ENCODE measurements at places on chromosomes 7 and 10.

- no peak for DNase-seq
Observed at GRCh38 chr7:39816462-39817060, 133.5 kb upstream of the CDK13 start.

DNA sequence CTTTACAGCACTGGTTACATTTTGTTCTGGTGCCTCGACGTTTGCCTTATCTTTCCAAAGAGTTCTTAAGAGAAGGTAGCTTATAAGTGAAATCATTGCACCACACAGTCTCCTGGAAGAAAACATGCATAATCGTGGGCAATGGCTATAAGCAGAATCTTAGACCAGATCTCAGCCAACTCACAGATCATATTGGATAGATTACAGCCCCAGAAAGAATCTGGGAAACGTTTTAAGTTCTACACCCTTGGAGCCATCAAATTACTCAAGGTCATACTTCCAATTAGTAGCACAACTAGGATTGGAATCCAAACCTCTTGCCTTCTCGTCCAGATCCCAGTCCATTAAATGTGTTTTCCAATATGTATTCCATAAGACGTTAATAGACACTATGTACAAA lies 8.8 kb upstream of the PDCD4 start:
- no peak for DNase-seq

- DNase-seq, result no peak
Observed at GRCh38 chr7:138880881-138881578, 83.0 kb upstream of the ATP6V0A4 start.

DNA sequence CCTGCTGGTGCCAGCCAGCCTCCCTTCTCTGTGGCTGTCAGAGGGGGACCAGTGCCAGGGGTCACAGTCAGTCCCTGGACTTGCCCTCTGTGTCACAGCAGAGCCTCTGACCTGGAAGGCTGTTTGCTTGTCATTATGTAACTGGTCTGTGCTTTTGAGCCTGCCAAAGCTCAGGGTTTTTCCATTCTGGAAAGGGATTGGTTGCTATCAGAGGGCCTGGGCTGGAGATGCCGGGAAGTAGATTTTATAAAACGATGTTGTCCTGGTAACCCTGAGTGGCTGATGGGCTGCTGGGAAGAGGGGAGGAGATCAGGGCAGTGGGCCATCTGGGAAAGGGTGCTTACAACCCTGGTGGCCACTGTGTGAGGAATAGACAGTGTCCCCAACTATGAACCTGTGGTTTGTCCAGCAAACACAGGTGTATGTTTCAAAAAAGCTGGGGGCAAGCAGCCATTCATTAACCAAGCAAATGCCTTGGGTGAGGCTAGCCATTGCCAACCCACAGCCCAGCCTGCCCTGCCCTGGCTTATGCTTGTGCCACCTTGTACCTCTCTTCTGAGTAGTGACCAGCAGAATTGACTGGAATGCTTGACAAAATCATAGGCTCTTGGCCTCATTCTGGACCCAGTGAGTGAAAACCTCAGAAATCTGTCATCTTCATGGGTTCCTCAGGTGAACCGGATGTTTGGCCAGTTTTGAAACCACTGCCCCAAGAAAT lies 21.6 kb downstream of the SFTPD start:
- DNase-seq, result no peak

- no peak for DNase-seq
Observed at GRCh38 chr7:158049271-158049670, 538.4 kb downstream of the PTPRN2 start.

DNA sequence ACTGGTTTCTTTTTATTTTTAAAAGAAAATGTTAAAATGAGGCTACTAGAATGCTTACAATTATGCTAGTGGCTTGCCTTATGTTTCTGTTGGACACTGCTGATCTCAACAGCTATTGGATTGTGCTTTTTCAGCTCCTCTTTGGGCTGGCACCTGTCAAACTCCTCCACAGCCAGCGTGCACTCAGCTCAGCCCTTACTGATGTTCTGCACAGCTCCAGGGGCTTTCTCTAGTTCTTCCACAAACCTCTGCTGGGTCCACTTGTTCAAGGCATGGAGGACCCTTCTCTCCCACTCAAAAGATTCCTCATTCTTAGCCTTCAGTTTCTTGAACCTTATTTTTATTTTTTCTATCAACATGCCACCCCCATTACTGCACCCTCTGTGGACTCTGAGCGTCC lies 96.0 kb downstream of the VIPR2 start:
- DNase-seq, result no peak

- DNase-seq, result no peak
Observed at GRCh38 chr10:107557916-107558315, 393.4 kb upstream of the SORCS1 start.

DNA sequence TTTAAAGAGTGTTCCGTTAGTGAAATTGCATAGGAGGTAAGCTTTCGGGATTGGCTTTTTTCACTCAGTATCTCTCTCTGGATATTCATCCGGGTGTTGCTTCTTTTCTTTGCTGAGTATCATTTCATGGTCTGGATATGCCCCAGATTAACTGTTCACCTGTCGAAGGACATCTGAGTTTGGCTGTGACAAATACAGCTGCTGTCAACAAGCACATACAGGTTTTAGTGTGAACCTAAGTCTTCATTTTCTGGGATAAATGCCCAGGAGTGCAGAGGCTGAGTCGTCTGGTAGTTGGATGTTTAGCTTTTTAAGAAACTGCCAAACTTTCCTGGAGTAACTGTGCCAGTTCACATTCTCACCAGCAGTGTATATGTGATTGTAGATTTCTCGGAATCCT lies 5.6 kb downstream of the DOCK1 start:
- DNase-seq, result no peak

- DNase-seq, result no peak
Observed at GRCh38 chr10:58579011-58579655, 66.5 kb downstream of the BICC1 start.

All from posterior cingulate gyrus (tissue), 11 donors.